Transverse colon (tissue), 4 donors: ENCODE measurements at places on chromosomes 12 and 14.

DNA sequence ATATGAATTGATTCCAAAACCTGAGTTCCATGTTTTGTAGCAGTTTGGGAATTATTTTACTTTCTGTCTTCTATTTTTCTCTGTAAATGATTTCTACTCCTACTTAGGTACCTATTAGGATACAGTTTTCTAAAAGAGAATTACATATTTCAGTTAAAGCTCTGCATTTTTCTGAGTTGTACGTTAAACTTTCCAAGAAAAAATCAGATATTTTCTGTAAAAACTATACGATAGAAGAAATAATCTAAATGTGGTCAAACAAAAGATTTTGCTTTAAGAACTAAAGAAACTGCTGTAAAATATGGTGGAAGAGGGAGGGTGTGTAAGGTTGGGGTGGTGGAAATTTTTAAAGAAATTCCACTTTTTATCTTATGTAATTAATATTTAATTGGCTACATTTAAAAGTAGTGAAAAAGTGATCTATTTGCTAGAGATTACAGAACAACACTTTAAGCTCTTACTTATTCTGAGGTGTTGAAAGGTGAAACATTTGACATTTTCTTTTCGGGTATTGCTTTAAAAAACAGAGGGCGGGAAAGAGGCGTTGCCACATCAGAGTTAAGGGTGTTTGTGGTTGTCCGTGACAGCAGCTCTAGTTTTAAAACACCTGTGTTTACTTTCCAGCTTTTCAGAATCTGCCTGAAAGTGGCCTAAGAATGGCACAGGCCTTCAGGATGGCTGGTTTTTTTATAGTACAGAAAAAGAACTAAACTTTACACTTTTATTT, 187.3 kb downstream of the MIPOL1 start:
- DNase-seq, result no peak

- no peak for DNase-seq
These were observed 92.3 kb upstream of the SCAF11 start for GRCh38 chr12:46082490-46083200.

- DNase-seq, result no peak
These were observed 1.0 kb downstream of the ORMDL2 start for GRCh38 chr12:55818886-55819285.

DNA sequence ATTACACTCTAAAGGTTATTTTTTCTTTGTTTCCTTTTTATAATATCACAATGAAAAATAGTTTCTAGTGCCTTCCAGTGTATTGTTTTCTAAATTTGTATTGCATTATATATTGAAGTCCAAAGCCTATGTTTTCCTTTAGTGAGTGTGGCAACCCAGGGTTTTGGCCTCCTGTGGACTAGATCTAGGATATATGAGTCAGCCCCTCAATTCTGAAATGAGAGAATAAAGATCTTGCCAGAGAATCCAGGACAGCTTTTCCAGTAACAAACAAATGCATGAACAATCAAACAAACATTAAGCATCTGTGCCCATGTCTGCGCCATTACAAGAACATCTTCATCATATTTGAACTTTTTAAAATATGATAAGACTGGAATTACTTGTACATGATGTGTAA, 70.7 kb upstream of the SSTR1 start:
- no peak for DNase-seq
